Stimulated activated memory B cell treated with anti-CD40 and anti-IgM and Interleukin-4, amounts not matched to agents 10 μg/mL and 1 μg/mL and 100 μg/mL, for 72 hours (primary cell): ENCODE measurements at places on chromosomes 12 and 14.

DNA sequence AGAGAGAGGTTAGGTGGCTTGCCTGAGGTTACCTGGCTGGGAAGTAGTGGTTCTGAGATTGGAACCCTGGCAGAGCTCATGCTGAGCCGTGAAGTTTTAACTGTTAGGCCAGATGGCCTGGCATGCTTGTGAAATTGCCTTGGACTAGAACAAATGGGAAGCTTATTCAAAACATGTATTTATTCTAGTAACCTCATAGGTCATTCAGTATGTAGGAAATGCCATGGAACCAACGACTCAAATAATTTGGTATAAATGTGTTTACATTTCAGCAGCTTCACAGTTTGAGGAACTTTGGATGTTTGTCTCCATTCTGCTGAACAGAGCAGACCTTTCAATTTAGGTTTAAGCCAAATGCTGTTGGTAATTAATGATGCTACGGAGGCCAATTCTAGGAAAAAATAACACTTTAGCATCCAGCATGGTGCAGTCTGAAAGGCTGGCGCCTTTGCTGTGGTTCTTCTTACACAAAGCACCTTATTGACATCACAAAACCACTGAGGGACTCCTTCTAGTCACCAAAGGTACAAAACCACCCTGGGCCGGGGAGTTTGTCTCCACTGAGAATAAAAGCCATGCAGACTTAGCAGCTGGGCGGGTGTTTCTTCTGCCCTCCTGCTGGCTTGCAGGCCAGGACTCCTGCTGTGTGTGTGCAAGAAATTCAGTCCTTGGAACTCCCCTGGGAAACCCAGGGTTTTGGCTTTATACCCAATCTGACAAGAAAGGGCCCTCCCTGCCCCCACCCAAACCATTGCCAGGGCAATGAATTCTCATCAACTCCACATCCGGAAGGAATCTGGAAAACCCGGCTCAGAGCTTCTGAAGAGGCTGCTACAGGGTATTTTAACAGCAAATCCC is 64.2 kb downstream of the ELK3 start:
- ATAC-seq, result no peak

DNA sequence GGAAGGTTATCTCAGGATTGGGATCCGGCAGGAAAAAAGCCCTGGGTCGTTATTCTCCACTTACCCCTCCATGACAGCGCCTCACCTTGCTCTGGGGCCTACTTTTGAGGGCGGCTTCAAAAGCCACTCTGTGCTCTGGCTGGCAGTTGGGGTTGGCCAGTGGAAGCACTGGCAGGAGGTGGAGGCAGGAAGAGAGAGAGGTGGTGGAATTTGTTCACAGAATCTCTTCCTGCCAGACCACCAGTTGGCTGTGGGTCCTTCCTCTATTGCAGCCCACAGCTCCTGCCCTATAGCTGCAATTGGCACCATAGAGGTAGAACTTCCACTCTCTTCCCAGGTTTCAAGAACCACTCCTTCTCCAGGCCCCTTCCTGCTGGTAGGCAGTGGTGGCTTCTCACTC is 32.7 kb upstream of the SDR39U1 start:
- no peak for ATAC-seq

GRCh38 chr12:91441246-91441645 is 258.6 kb upstream of the DCN start:
- no peak for ATAC-seq

GRCh38 chr12:132249689-132250478 is 79.5 kb downstream of the GALNT9 start:
- ATAC-seq, result no peak
